Cerebellum (tissue), 4 donors: ENCODE measurements at places on chromosomes 6 and 20. TPM values are rescaled to one million over a fixed set of nuclear protein-coding genes. Genes with fewer than 3 reads are reported as not detected.

DNA sequence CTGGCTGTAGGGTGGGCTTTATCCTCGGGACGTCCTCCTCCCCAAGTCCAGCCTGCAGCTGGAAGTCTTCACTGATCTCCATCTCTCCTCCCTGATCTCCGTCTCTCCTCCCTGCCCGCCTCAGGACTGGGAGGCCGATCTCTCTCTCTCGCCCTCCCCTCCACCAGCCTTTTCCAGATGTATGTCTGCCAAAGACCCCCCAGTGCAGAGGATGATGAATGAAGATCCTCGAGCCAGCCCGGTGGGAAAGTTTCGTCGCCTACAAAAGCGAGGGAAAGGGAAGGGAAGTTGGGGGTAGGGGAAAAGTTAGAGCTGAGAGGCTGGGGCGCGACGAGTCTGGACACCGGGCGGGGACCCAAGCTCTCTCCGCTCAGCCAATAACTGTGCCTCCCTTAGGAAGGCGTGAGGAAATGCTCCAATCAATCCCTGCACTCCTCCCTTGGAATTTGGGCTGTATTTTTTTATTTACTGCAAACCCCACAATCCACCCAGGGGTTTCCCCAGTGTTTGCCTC is 595 bp upstream of the SRF start:
- peak; percentile 84 for DNase-seq

GRCh38 chr20:53322651-53323050 is 271.0 kb downstream of the ZNF217 start:
- DNase-seq, result no peak

Gene SLC22A2
- 0.36 TPM for total RNA-seq

Gene SLA2
- total RNA-seq, result 0.09 TPM

Gene HBS1L
- total RNA-seq, result 77.2 TPM

Gene CDH26
- total RNA-seq, result 1.2 TPM

DNA sequence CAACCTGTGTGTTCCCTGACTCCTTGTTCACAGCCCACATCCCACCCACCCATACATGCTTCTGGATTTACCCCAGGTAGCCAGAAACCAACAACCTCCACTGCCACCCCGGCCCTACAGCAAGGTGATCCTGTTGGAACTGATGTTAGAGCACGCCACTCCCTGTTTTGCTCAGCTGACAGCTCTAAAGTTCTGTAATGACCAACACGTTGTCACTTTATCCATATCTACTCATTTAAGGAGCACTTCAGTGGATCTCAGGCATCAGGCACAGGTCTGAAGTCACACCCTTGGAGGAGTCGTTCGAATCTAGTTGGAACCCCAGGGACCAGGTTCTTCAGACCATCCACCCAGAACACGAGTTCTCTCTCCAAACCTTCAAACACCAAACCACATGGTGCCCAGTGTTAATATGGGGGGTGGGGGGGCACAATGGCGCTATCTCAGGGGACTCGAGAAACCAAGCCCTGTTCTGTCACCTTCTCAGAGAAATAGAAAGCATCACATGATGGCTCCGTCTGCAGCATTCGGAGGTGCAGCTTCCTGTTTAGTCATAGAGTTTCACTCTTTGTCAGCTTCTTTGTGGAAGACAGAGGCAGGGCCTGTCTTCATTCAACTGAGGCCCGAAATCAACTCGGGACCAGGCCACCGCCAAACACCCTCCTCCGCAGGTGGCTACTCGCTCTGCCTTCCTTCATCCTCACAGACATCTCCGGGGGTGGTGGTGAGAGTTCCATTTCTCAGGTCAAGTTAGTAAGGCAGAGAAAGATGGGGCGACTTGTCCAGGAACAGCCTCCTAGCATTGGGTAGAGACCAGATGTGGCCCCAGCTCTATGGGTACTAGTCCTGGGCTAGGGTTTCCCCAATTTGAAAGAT is 142.2 kb downstream of the NFATC2 start:
- DNase-seq, result no peak

Gene CCN6
- total RNA-seq, result not detected
